Right cardiac atrium (tissue), 5 donors: ENCODE measurements at places on chromosomes 12 and 14. TPM values are rescaled to one million over a fixed set of nuclear protein-coding genes. Genes with fewer than 3 reads are reported as not detected.

DNA sequence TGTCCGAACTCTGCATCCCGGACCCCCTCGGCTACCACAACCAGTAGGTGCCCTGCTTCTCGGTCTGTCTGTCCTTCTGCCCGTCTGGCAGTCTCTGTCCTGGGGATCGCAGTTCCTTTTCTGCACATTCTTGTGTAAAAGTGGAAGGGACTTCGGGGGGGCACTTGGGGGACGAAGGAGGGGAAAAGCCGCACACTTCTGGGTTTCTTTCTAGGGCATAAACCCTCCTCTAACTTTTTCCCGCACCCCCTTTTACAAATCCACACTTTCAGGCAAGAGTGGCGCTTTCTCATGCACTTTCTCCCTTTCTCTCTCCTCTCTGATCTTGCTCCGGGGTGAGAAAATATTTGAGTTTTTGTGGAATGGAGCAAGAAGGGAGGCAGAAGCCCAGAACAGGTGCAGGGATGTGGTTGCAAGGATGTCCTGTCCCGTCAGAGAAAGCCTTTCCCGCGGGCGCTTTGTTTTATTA, 506 bp downstream of the ESRRB start:
- DNase-seq: no peak

- DNase-seq: no peak
These were observed 12.2 kb upstream of the PCED1B start for GRCh38 chr12:47067176-47067575.

Gene TAS2R50
- total RNA-seq: 0.63 TPM

- DNase-seq: no peak
These were observed 16.4 kb upstream of the GSG1 start for GRCh38 chr12:13119826-13120225.

Gene ZNF268
- 12.3 TPM for total RNA-seq

Gene DGKA
- 22.5 TPM for total RNA-seq

Gene JAG2
- total RNA-seq: 21.3 TPM

GRCh38 chr12:130070126-130070611, 92.1 kb upstream of the FZD10 start:
- DNase-seq: no peak

Gene NRXN3
- total RNA-seq: 4.0 TPM

Gene CCNT1
- 22.4 TPM for total RNA-seq

DNA sequence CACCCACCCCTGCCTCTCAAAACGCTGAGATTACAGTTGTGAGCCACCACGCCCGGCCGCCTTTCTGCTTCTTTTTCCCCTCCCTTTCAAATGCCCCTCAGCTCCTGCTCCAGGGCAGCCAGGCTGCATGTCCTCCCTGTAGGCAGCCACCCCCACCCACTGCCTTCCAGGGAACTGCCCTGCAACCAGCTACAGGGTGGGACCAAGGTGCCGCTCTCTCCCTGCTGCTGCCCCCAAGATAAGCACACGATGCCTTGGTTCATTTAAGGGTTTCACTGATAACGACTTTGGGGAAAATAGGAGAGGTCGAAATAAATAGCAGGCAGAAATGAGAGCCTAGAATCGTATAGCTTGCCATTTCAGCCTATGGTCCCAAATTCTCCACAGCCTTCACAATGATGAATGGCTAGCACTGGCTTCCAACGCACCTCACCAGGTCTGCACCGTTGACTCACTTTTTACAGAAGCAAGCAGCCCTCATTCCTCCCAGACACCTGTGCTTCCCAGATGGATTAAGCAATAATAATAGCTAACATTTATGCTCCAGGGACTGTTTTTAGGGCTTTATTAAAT, 40.7 kb downstream of the ATG14 start:
- DNase-seq: no peak

- DNase-seq: no peak
These were observed 417.1 kb downstream of the AEBP2 start for GRCh38 chr12:19856389-19856788.

- no peak for DNase-seq
These were observed 23.6 kb upstream of the WNK1 start for GRCh38 chr12:728781-729180.

DNA sequence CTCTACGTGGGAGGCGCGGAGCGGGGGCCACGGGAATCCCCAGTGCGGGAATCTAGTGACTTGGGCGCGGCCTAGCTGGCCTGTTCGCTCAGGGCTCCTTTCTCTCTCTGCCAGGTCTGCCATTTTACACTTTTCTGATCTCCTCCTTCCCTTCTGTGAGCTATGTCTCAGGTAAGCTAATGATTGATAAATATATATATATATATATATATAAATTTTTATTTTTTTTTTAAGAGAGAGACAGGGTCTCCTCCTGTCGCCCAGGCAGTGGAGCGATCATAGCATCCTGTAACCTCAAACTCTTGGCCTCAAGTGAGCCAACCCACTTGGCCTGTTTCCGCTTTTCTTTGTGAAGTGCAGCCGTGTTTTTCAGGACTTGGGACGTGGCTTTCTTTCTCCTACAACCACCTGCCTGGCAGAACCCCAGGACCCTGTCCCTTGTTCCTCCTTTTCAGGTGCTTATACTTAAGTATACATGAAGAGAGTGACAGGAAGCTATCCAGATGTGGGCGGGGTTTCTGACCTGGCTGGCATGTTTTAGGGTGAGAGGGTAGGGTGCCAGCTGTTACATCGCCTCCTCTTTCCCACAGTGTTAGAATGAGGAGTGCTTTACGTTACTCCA, 547 bp downstream of the ZNF140 start:
- DNase-seq: peak; percentile 50

DNA sequence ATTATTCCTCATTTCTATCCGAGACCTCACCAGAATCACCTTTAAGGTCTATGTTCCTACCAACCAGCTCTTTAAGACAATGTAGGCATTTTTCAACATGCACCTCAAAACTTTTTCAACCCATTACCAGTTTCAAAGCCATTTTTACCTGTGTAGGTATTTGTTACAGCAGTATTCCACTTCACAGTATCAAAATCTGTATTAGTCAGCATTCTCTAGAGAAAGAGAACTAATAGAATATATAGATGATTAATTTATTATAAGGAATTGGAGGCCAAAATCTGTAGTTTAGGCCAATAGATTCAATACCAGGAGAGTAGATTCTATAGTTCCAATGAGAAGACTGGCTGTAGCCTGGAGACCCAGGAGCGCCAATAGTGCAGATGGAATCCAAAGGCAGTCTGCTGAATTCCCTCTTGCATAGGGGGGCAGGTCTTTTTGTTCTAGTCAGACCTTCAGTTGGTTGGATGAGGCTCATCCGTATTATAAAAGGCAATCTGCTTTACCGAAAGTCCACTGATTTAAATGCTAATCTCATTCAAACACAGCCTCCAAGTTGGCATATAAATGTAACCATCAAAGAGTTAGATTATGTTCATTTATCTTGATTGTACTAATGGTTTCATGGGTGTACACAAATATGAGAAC, 151.6 kb upstream of the SYT1 start:
- no peak for DNase-seq

DNA sequence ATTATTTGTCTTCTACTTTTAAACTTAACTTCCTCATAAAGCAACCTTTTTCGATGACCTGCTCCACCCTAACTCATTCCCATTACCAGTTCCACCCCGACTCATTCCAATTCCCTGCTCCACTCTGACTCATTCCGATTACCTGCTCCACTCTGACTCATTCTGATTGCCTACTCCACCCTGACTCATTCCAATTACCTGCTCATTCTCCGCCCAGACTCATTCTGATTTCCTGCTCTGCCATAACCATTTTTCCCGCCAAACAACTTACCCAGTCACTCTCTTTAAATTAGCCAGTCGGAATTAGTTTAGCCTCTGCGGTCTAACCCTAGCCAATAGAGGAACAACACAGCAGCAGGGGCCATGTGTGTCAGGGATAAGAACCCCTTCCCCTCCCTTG, 249.1 kb downstream of the DPY19L2 start:
- no peak for DNase-seq

GRCh38 chr14:54331516-54331915, 65.3 kb upstream of the CDKN3 start:
- DNase-seq: no peak

- DNase-seq: no peak
These were observed 44.5 kb downstream of the MVK start for GRCh38 chr12:109618082-109618481.
